CD14-positive monocyte (primary cell): ENCODE measurements at places on chromosomes 3 and 15.
A peak's percentile ranks its signal among the peaks of the same experiment; 100 is the strongest.

DNA sequence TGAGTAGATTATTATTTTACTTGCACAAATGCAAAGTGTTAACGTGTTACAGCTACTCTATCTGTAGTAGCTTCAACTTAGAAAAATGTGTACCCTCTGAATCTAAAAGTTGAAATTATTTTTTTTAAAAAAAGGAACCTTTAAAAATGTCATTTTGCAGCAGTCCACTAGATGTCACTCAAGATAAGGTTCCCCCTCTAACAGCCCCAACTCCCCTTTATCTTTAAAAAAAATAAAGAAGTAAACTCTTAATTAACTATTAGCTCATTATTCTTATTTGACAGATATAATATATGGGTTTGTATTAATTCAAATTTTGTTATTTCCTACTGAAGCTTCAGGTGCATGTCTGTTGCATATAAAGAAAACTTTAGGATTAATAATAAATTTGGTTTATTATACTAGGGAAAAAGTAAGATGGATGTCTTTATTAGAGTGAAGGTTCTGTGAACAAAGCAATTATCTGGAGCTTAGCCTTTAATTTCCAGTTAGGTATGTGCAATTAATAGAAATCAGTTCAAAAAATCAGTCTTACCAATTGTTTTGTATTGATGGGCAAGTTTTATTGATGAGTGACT, 288.5 kb downstream of the VGLL3 start:
- no peak for DNase-seq

GRCh38 chr3:144073698-144074097, 102.1 kb downstream of the DIPK2A start:
- DNase-seq = no peak

DNA sequence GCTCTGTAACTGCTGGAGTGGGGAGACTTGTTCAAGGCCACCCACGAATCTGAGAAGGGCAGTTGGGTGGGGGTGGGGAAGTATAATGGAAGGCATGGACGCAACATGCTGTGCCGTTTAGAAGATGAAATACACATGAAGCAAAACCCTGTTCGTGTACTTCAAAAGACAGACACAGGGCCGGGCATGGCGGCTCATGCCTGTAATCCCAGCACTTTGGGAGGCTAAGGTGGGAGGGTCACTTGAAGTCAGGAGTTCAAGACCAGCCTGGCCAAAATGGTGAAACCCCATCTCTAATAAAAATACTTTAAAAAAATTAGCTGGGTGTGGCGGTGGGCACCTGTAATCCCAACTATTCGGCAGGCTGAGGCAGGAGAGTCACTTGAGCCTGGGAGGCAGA, 36.9 kb upstream of the SFMBT1 start:
- DNase-seq = no peak

- DNase-seq = no peak
Measured at GRCh38 chr15:88630798-88631463, 7.9 kb upstream of the ISG20 start.

- DNase-seq = no peak
Measured at GRCh38 chr15:59751552-59752413, 62.7 kb upstream of the BNIP2 start.

DNA sequence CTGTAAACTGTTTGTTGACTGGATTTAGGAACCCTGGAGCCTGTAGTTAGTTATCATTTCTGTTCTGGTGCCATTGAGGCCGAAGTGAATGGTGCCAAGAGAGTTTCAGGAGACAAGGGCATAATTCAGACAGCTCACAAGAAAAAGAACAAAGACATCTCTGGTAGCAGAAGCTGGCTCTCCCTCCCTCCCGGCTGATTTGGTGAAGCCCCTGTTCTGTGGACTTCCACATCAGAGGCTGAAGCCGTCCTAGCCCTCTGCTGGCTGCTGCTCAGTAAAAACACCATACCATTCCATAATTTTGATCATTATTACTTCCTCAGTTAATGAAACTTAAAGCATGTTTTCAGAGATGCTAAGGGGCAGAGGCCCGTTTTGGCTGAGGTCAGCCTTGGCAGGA, 381.2 kb upstream of the WNT5A start:
- no peak for DNase-seq

GRCh38 chr3:5404718-5405117, 217.2 kb downstream of the EDEM1 start:
- no peak for DNase-seq

DNA sequence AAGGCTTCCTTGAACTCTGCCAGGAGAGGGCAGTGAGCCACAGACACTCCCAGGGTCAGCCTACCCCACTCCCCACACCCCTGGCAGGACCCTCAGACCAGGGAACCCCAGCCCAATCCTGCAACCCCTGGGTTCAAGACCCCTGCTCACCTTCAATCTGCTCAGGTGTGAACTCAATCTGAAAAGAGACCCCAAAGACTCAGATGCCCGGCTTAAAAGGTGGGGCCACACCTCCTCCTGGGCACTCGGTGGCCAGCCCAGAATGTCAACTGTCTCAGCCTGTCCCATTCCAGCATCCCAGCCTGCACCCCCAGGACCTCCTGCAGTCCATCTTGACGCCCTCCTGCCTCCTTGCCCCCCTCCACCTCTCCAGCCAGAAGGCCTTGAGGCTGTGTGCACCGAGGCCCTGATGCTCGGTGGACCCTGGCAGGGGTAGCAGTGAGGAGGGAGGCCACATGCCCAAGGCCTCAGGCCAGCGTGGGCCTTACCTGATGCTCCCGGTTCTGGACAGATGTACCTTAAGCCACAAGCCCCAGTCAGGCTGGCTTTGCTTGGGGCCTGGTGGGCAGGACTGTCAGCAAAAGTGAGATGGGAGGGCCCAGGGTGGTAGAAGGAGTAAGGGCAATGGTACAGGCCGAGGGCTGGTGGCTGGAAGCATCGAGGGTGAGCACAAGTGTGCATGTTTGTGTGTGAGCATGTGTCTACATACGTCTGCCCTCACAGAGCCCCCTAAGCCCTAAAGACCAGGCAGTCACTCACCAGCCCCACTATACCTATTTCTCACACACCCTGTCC, 2.2 kb downstream of the MYL3 start:
- no peak for DNase-seq

DNA sequence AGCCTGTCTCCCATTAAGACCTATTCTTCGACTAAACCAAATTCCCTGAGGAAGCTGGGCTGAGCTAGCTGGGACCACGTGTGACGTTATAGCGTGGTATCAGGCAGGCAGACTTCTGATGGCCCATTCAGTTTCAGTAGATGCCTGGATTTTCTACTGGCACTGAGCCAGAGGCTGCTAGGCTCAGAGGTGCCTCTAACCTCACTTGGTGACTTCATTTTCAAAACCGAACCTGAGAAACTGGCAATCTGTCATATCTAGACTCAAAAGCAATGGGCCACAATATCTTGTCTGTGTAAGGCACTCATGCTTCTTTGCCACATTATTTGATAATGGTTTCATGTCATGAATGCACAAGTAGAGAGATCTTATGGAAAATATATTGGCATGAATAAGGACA, 352.1 kb upstream of the AZI2 start:
- DNase-seq = no peak

DNA sequence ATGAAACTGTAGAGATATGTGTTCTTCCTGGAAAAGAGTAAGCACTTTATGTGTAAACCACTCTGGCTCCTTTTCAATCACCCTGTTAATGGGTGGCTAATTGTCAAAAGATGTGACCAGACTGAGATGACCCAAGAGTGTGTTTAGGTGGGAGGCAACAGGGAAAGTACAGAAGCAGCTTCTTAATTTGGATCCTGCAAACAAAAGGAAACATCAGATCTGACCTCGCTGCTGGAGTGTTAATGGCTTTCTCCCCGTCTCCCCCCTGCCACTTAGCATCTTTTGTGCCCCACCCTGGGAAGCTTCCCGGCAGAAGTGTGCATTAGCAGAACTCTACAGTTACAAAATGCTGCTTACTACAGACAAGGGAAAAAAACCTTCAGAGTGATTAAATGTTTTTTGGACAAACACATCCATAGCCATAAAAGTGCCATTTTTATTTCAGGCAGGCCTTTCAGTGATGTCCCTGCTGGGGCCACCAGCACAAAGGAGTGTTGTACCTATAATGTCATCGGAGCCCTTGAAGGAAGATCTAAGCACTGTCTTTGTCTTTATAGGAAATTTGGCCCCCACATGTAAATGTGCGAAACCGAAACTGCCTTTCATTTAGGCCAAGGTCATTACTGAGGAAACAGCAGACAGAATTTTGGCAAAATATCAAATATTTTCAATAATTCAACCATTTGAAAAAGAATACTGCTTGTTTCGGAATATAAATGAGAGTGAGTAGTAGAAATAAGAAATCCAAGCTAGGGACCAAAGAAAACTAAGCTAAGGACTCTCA, 311.0 kb downstream of the WDR72 start:
- no peak for DNase-seq

DNA sequence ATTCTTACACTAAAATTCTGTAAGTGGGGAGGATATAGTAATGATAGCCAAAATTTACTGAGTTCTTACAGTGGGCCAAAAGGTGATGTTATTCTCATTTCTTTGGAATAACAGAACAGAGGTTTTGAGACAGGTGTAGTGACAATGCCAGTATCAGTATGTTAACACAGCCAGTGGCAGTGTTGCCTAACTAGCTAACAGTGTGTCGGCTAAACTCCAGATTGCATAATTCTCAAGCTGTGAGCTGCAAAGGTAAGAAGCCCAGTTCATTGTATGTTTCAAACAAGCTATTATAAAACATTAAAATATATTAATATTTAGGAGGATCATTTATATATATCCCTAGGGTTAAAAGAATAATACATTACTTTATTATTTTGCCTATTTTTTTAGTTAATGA, 920 bp downstream of the SLC15A2 start:
- no peak for DNase-seq

GRCh38 chr3:72906154-72906553, 18.3 kb downstream of the GXYLT2 start:
- DNase-seq = no peak

DNA sequence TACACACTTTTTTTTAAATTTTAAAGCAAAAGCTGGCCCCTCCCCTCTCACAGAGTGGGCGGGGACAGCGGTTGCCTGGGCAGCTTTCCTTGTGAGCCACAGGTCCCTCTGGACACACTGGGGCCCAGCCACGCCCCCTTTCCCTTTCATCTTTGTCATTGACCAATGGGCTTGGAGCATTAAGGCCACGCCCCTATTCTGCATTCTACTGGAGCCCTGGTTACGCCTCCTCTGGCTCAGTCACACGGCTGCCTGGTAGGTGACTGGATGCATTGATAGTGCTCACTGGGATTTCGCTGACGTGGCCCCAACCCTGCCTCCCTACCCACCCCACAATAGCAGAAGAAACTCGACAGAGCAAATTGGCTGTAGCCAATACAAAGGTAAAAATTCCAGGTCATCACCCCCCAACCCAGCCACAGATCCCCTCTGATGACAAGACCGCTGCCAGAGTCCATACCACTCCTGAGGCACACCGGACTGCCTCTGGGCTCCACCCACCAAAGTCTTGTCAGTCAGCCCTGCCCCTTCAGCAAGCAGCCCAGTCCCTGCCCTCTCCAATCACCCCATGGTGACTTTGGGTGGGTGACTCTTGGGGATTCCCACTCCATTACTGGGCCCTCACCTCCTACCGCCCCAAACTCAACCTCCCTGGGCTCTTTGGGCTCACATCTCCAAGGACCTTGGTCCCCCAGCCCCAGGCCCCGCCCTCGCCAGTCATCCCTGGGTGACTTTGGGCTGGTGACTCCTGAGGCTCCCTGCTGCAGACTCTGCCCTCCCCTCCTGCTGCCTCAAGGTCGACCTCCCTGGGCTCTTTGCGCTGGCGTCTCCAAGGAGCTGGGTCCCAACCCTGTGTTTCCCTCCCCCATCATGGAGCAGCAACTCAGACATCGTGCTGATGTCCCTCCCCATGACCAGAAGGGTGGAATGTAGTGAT, 112.2 kb upstream of the FAN1 start:
- DNase-seq = no peak

GRCh38 chr3:14344351-14344750, 58.1 kb upstream of the SLC6A6 start:
- DNase-seq = no peak

GRCh38 chr3:44128057-44128775, 113.5 kb upstream of the TOPAZ1 start:
- no peak for DNase-seq

DNA sequence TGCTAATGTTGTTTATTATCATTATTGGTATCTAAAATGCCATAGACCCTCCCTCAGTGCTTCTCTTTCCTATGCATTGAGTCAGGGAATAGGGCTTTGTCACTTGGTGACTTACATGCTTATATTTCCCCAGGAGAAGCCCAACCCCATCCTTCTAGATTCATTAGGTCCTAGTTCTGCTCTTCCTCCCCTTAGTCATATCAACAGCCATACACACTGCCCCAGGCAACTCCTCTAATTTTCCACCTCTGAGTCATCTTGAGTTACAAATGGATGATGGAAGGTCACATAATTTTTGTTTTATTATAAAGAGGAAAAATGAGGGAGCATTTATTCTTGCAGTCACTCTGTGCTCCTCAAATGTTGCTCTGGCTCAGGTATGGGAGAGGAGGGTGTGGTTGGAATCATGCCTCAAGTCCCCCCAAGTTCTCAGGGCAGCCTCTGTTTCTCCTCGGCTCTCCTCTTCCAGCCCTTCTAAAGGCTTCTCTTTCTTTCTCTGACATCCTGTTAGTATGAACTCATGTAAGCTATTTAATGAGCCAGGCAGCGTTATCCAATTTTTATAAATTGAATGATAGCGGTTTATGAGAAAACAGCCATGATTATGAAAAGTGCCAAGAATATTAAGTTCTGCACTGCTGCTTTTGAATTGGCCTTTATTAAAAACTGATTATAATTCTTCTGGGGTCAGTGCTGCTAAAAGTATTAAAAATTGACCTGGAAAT, 45.6 kb upstream of the FSTL1 start:
- DNase-seq = no peak

GRCh38 chr3:189766416-189766815, 135.2 kb downstream of the TP63 start:
- no peak for DNase-seq

DNA sequence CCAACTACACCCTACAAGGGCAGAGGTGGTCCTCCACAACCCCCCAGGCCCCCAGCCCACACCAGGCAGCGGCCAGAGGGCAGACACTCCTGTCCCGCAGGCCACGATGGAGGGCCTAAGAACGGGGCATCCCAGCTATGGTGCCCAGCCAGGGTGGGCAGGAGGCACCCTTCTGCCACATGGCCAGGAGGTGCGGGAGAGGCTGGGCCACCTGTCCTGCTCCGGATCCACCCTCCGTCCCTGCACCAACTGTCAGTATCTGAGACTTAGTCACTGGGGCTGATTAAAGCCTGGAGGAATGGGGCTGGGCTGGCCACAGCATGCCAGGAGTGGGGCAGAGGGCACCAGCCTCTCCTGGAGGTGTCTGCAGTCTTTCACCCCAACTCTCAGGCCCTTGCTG, 37.9 kb downstream of the TNK2 start:
- DNase-seq = no peak

- DNase-seq = peak; percentile 62
Measured at GRCh38 chr3:32374788-32375595, 16.7 kb upstream of the CMTM7 start.

GRCh38 chr15:36734366-36734765, 154.9 kb downstream of the CDIN1 start:
- no peak for DNase-seq
